H7 (cell line): ENCODE measurements at places on chromosomes 2 and 18. TPM values are rescaled to one million over a fixed set of nuclear protein-coding genes. Genes with fewer than 3 reads are reported as not detected.

DNA sequence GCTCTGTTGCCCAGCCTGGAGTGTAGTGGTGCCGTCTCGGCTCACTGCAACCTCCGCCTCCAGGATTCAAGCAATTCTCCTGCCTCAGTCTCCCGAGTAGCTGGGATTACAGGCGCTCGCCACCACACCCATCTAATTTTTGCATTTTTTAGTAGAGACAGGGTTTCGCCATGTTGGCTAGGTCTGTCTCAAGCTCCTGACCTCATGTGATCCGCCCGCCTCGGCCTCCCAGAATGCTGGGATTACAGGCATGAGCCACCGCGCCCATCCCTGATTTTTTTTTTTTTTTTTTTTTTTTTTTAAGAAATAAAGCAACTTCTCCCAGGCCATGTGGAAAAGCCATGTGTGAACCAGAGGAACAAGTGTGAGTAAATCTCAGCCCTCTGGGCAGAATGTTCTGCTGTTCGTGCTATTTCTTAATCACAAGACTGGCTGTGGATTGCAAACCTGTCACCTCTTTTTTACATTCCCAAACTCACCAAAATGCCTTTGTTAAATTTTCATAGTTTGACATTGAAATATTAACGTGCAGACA, 6.4 kb upstream of the SH3BP4 start:
- DNase-seq: no peak

DNA sequence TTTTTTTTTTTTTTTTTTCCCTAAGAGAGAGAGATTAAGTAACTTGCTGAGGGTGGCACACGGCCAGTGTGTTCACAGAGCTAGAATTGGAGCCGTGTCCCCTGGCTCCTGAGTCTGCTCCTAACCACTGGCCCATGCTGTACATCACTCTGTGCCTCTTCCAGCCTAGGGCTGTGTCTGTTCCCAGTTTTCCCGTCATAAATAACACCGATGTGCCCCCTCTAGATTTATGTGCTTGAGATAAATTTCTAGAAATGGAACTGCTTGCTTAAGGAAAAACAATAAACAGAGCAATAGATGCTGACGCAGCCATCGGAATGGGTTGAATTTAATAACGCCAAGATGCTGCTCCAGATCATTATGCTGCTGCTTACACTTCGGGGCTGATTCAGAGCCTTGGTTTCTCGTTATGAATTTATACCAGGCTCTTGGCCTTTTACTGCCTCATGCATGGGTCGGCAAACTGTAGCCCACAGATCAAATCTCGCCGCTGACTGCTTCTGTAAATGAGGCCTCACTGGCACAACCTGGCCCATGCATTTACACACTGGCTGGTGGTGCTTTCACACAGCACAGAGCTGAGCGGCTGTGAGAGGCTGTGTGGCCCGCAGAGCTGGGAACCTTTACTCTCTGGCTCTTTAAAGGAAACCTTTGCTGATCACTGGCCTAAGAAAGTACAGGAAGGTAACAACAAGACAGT, 58.1 kb downstream of the NDUFA10 start:
- DNase-seq: no peak

DNA sequence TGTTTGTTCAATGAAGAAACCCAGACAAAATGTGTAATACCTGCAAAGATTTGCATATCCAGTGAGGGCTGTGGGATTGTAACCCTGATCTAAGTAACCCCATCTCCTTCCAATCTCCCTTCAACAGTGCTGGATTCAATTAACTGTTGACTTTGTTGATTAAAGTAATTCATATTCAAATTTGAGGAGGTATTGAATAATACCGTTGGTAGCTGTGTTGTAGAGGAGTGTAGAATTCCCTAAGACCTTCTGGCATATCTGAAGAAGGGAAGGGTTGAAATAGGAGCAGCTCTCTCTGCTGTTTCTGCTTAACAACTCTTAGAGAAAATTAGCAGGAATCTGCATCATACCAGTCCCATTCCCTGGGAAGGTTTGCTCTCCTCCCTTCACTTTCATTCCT, 28.2 kb downstream of the MAIP1 start:
- DNase-seq: peak; percentile 2

- DNase-seq: peak; percentile 34
Measured at GRCh38 chr18:45916302-45916701, 50.8 kb downstream of the EPG5 start.

DNA sequence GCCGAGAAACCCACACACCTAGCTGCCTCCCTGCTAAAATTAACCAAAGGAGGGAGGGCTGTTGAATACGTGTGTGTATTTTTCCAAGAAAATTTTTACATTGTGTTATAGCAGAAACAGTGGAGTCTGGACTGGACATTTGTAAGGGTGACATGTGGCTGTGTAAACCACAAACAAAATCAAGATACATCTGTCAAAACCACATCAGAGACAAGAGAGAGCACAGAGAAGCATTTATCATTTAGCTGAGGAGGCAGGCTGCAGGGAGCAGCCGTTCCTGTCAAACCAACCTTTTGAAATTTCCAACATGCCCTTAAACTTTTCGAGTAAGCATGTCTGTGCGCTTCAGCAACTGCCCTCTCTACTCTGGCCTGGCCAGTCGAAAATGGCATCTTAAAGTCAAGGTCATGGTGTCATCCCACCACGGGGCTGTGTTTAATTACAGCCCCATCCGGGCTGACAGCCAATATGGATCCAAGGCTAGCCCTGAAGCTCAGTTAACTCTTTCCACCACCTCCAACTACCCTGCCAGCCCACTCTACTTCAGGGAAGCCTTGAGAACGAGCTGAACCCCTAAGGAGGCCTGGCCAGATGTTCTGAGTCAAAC, 8.4 kb downstream of the BCL11A start:
- DNase-seq: no peak

The VWA3B gene
- total RNA-seq: 1.0 TPM in 1 of 2 replicates, not detected in the other
